Mucosa of gallbladder (tissue), 1 donor: ENCODE measurements at places on chromosomes 2 and 18. TPM values are rescaled to one million over a fixed set of nuclear protein-coding genes. Genes with fewer than 3 reads are reported as not detected.

Gene KANSL1L
- 58.3 TPM for total RNA-seq

Gene SH3RF3
- total RNA-seq = 11.5 TPM

Gene SLC9A2
- total RNA-seq = 19.9 TPM

Gene TPO
- 0.75 TPM for total RNA-seq

- peak; percentile 30 for DNase-seq
Measured at GRCh38 chr2:223959688-223960087, 2.4 kb downstream of the MRPL44 start.

Gene RESP18
- not detected for total RNA-seq

Gene RAPH1
- total RNA-seq = 51.6 TPM

DNA sequence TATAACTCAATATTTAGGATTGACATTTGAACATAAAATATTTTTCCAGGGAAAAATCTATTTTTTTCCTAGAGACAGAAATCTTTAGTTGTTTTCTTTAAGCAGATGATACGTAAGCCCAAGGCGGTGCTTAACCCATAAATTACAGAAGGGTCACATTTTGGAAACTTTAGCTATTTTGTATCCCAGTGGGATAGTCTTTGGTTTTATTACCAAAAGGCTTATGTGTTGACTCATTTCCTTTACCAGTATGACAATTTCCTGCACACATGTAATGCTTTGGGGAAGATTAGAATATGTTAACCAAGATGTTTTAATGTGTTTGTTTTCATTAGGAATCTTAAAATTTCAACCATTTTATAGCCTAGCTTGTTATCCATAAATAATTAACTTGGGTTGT, 24.8 kb downstream of the DYNC1I2 start:
- DNase-seq = no peak

DNA sequence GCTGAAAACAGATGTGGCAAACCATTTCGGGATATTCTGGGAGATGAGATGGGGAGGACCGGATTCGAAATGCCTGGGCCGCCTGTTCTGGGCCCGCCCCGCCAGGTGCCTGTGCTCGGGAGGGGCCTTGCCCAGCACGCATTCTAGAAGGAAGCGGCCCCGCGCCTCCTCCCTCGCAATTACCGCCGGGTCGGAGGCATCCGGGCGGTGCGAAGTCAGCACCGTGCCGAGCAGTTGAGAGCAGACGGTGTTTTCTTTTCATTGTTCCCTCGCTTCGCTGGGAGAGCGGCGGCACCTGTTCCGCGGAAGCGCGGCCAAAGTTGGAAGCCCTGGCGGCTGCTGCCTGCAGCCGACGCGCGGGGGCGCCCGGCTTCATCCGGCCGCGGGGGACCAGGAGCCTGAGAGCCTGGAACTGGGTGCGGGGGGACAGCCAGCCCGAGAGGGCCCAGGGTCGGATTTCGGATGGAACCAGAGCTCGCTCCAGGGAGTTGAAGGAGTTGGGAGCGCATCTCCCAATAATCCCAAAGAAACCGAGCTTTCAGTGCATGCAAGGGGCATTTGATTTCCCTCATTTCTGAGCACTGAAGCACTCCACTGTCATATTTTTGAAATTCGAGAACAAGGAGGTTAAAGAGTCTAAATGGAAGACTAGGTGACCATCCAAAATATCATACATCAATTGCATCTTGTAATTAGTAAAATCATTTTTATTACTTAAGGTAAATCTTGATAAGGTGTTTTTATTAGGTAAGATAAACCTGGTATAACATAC, 241.8 kb upstream of the RAB12 start:
- peak; percentile 44 for DNase-seq

Gene NTSR2
- not detected for total RNA-seq

DNA sequence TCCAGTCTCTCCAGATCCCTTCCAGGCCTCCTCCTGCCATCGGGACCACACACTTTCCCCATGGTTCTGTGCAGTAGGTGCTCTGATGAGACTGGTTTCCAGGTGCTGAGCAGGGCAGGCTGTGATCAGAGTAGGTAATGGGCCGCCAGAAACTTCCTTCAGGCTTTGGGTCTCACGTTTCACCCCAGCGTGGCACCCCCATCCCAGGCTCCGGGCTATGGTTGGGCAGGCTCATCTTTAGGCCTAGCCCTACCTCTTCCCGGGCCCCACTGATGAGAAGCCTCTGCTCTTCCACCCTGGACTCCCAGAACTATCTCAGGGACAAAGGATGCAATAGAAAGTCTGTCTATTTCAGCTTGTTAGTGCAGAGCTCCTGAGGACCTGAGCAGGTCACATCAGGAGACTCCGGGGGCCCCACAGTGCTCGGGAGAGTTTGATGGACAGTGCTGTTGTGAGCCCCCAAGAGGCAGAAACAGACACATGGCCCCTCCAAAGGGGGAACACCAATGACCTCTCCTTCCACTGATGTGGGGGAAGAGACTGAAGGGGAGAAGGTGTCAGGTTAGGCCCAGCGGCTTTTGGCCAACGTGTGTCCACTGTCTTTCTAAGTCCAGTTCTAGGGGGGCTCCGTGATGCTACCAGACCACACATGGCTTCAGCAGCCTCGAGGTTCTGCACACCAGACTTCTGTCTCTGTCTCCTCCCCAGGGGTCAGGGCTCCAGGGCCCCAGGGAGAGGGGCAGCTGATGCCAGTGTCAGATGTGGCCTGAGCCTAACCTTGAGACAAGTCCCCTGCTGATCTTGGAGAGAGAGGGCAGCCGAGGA, 5.8 kb upstream of the PROM2 start:
- DNase-seq = no peak
